ENCODE measurements at places on chromosomes 12 and 14.

- no peak for DNase-seq
Observed at GRCh38 chr14:22184157-22184829, 404.7 kb downstream of the DAD1 start.

- no peak for DNase-seq
Observed at GRCh38 chr14:52082903-52083302, 14.0 kb upstream of the NID2 start.

- DNase-seq: no peak
Observed at GRCh38 chr12:114697741-114698565, 14.0 kb upstream of the TBX3 start.

DNA sequence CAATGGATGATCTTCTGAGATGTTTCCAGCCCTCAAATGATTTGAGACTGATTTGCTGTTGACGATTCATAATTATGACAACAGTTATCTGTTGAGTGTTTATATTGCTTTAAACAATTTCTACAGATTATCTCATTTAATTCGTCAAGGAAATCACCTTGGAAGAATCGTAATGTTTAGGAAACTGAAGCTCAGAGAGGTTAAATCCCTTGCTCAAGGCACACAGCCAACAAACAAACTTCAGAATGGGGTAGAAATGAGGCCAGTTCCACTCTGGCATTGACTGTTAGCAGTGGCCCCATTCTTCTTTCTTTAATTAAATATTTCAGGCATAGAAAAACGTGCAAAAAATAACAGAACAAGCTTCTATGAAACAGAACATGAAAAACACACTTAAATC is 4.0 kb upstream of the WSCD2 start:
- DNase-seq: no peak

GRCh38 chr14:31716208-31716607 is 155.0 kb downstream of the NUBPL start:
- no peak for DNase-seq

DNA sequence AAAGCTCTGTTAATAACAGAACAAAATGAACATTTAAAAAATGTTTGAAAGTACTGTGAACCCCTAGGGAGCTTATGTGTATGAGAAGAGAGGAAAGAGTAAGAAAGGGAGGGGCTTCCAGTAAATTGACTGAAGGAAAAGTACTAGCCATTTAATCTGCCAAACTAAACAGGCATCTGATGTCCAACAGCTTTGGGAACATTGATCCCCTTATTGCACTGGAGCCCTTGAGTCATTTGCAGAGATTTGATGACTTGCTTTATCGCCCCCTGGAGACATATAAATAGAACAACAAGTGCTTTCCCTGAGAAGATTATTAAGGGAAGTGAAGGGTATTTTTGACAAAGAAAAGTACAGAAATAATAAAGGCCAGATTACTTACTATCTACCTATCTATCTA is 319.3 kb upstream of the NOVA1 start:
- DNase-seq: no peak

DNA sequence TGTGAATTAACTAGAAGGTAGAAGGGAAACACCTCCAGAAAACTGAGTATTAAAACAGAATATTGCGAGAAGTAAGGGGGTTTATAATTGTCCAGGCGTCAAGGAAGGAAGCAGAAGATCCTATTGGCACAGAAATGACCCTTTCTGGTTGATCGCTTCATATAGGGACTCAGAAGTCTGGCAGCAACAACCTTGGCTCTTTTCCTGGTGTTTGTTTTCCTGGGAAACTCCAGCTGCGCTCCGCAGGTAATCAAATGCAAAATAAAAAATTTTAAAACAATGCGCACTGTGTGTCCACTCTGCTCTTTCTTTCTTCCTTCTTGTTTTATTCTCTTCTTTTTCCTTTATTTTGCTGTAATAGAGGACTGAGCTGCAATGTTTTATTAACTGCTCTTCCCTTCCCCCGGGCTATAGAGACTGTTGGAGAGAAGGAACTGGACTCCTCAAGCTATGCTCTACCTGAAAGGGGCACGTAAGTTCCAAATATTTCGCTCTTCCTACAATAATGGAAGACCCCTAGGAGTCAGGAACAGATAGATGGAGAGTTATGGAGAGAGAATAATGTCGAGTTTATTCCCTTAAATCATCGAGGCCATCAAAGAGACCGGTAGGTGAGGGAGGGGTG is 737 bp downstream of the SPX start:
- DNase-seq: no peak

DNA sequence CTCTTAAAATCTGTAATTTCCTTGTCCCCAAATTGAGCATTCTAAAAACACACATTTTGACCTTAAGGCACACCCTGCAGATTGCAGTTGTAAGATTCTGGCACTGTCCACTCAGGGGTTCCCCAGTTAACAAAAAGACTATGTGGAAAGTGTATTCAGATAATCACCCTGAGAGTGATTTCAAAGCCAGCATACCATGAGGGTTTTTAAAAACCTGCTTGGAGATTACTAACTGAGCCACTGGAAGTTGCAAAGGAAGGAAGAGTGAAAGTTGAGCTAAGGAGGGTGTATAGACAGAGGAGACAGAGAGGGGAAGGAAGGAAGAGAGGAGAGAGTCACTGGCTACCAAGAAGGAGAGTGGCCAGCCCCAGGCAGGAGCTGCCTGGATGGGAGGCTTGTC is 82.6 kb downstream of the EML1 start:
- no peak for DNase-seq

- DNase-seq: no peak
Observed at GRCh38 chr12:25266497-25266896, 15.8 kb upstream of the KRAS start.

DNA sequence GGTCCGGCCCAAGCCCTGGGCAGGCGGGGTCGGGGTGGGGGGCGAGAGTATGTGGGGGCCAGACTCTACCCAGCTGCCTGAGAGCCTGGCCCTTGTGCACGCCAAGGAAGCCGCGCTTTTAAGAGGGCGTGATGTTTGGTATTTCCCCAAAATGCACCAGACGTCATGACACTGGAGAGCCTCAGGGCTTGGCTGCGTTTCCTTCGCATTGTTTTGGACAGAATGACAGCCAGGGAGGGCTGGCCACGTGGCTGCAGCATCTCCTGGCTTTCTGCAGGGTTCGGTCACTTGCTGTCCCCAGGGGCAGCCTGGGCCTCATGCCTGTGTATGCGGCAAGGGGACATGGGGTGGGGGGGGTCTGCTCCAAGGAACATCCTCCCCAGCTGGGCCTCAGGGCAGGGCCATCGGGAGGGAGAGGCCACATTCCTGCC is 16.1 kb upstream of the NUDT14 start:
- no peak for DNase-seq

DNA sequence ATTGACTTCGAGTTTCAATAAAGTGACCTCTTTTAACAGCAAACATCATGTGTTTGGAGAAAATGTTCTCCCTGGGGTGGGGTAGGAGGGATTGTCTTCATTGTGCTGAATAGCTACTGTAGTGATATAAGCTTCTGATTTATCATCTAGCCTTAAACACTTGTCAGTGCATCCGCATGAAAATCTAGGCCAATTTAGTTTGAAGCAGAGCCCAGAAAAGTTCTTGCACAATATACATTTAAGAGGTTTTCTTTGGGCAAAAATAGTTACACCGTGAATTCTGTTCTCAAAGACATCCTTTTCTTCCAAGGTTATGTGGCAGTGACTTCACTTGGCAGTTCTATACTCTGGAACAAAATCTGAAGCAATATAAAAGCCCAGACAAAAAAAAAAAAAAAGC is 136.0 kb upstream of the IFNG-AS1 start:
- DNase-seq: no peak

DNA sequence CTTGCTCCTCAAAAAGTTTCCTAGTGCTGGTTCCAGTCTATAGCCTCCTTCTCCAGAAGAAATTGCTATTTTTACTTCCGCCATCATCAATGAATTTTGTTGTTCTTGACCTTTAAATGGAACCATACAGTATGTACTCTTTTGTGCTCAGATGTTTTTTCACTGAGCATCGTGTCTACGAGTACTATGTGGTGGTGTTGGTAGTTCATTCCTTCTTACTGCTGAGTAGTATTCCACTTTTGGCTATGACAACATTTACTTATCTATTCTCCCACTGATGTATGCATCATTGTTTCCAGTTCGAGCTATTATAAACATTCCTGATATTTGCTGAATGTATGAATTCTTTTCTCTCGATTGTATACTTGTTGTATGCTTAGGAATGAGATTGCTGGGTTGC is 28.6 kb downstream of the SLC2A14 start:
- no peak for DNase-seq

GRCh38 chr12:2417481-2418160 is 364.8 kb downstream of the CACNA1C start:
- DNase-seq: no peak

DNA sequence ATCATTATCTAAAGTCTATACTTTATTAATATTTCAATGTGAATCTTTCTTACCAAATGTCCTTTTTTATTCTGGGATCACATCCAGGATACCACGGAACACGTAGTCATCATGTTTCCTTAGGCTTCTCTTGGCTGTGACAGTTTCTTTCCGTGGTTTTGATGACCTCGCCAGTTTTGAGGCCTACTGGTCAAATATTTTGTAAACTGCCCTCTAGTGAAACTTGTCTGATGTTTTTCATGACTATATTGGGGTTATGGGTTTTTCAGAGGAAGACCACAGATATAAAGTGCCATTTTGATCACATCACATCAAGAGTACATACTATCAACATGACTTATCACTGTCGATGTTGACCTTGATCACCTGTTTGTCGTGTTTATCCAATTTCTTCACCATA is 14.1 kb upstream of the SERPINA6 start:
- DNase-seq: no peak

GRCh38 chr14:61615743-61616523 is 79.4 kb upstream of the HIF1A start:
- no peak for DNase-seq

DNA sequence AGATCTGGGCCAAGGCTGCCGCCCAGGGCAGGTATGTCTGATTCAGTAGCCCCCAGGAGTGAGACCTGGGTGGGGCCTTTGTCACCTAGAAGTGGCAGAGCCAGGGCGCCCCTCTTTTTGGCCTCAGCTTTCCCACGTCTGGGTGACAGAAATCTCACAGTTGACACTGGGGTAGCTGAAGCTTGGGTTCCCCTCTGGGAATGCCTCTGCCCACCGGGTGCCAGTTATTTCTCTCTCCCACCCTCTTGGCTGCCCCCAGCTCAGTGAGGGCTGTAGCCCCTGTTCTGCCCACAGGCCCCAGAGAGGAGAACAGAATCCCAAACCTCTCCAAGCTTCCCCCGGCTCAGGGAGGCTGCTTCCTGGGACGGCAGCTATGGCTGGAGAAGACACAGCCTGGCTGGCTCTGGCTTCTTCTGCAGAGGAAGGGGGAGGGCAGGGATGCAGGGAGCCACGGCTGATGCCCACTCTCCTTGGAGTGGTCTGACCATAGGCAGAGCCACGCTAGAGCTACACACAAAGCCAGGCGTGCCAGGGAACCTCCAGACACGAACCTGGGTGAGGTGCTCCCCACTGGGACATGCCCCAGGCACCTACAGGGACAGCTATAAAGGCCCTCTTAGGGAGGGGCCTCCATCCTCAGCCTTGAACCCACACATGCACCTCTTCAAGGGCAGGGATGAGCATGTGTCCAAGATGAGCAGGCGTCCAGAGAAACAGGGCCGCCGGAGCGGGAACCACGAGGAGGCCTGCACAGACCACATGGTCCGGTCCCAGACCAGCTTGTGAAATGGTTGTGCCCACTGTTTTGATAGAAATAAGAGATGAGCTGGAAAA is 51.7 kb downstream of the BEGAIN start:
- no peak for DNase-seq

- no peak for DNase-seq
Observed at GRCh38 chr12:26646571-26646970, 186.4 kb downstream of the ITPR2 start.

GRCh38 chr12:1373901-1374735 is 220.3 kb downstream of the FBXL14 start:
- DNase-seq: no peak

GRCh38 chr14:20799892-20800544 is 2.6 kb downstream of the RNASE1 start:
- no peak for DNase-seq

DNA sequence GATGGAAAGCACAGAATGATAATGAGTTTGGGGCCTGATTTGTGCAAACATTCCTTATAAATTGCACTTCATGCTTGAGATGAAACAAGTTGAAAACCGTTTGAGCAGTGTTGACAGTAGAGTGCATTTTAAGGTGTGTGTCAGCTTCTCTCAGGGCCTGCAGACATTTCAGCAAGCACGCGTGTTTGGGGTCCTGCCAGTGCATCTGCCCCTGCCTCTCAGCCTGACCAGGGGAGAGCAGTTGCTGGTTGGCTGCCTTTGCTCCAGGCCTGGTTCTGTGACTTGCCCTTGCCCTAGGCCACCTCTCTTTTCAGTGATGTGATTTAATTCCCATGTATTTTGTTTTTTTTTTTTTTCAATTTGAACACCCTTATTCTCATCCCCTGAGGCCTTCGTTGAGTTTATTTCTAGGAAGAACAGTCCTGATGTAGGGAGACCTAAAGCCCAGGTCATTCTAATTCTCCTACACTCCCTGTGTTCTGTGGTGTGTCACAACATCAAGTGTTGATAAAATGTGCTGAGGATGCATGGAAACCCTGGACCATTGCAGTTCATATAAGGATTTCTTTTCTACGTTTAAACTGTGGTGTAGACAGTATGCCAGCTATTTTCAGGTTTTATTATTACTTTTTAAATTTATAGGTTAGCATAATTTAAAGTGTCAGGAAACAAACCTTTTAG is 40.1 kb upstream of the AMN start:
- DNase-seq: no peak

DNA sequence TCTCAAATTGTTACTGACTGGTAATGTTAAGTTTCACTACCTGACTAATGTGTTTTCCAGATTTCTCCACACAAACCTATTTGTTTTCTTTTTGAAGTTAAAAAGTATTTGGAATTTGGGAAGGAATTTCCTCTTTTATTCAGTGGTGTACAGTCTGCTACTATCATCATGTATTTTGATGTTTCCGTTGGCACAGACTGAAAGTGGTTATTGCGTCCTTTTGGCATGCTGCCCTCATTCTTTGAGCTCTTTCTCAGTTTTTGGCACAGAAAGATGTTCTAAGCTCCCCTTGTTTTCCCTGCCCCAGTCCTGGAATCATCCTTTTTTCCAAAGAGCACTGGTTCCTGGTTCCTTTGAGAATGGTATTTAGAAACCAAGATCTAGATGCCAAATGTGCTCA is 31.4 kb upstream of the RTRAF start:
- DNase-seq: no peak

All from cortex of kidney (tissue), 1 donor.